WTC11 (cell line): ENCODE measurements at places on chromosomes 4 and X.

GRCh38 chr4:88821522-88821921 is 123.9 kb upstream of the NAP1L5 start:
- DNase-seq = no peak

DNA sequence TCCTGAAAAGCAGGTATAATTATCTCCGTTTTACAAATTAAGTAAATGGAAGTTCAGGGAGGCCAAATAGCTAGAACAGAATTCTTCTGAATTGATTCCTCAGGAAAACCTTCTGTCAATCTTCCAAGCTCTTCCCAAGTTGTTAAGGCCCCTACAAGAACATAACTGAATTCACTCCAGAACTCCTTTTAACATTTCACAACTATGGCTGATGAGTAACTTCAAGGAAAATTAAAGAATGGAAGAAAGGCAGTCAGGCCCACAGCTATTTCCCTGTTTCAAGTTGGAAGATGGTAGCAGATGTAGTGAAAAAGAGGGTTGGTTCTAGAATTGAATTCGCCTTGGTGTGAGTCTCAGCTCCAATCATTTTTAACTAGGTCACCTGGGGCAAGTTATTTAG is 15.9 kb downstream of the SETD7 start:
- DNase-seq = no peak

DNA sequence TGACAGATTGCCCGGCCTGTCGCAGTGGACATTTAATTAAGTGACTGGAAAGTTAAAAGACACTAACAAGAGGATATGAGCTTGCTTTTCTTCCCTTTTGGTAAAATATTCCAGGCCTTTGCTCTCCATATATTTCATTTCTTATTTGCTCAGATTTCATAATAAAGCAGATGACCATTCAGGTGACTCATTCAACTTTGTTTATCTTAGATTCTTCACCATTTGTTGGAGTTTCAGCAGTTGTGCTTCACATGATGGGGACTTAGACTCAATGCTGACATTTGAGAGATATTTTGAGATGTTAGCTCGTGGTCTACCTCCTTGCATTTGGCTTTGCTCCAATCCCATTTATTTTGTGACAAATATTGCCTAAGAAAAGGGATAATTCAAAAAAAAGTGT is 312.2 kb downstream of the ARHGAP24 start:
- DNase-seq = no peak

GRCh38 chr4:59518005-59518823 is 1681.9 kb upstream of the ADGRL3 start:
- peak; percentile 12 for DNase-seq

GRCh38 chr4:7375427-7375826 is 59.3 kb downstream of the PSAPL1 start:
- DNase-seq = no peak
